Amygdala (tissue), 56 donors: ENCODE measurements at places on chromosomes 2 and 18.
A peak's percentile ranks its signal among the peaks of the same experiment; 100 is the strongest.

- DNase-seq: no peak
Measured at GRCh38 chr2:173087214-173087581, 11.6 kb downstream of the MAP3K20 start.

DNA sequence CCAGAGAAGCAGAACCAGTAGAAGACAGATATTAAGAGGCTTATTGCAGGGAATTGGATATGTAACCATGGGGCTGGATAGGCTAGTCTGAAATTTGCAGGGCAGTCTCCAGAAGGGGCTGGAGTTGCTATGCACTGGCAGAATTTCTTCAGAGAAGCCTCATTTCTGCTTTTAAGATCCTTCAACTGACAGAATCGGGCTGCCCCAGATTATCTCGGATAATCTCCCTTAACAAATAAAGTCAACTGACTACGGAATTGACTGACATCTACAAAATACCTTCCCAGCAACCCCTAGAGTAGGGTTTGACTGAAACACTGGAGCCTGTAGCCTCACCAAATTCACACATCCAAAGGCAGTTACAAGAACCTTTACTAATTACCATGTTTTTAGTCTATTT, 136.4 kb downstream of the SOCS6 start:
- DNase-seq: no peak

DNA sequence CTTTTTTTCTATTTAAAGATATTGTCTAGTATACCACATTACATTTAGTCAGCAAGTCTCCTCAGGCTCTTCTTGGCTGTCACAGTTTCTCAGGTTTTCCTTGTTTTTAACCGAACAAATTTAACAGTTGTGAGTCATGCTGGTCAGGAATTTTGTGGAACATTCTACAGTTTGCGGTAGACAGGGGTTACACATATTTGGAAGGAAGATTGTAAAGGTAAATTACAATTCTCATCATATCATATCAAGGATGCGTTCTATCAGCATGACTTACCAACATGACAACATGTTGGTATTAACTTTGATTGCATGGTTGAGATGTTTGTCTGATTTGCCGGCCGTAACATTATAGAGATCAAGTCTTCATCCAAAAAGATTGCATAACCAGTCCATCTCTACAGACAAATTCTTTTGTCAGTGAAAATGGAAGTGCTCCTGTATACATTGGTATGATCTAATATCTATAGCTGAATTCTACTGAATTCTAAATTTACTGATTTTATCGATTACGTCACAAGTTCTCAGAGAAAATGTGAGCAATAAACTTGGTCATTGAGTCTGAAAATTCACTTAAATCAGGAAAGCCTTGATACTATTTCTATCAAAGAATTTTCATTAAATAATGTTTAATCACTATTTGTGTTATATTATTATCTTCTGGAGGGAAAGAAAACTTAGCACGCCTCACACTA, 664.4 kb upstream of the SLC8A1 start:
- DNase-seq: no peak

DNA sequence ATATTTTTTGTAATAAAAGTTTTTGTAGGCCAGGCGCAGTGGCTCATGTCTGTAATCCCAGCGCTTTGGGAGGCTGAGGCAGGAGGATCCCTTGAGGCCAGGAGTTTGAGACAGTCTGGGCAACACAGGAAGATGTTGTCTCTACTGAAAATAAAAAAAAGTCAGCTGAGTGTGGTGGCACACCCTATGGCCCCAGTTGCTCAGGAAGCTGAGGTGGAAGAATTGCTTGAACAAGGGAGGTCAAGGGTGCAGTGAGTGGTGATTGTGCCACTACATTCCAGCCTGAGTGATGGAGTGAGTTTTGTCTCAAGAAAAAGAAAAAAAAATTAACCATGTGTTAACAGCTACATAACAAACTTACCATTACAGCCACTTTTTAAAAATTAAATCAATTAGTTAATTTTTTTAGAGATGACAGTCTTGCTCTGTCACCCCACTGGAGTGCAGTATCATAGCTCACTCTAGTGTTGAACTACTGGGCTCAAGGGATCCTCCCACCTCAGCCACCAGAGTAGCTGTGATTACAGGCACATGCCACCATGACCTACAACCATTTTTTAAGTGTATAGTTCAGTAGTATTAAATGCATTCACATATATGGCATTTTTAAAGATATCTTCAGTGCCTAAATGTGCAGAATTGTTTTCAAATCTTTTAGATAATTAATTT, 67.2 kb upstream of the ACYP2 start:
- no peak for DNase-seq

DNA sequence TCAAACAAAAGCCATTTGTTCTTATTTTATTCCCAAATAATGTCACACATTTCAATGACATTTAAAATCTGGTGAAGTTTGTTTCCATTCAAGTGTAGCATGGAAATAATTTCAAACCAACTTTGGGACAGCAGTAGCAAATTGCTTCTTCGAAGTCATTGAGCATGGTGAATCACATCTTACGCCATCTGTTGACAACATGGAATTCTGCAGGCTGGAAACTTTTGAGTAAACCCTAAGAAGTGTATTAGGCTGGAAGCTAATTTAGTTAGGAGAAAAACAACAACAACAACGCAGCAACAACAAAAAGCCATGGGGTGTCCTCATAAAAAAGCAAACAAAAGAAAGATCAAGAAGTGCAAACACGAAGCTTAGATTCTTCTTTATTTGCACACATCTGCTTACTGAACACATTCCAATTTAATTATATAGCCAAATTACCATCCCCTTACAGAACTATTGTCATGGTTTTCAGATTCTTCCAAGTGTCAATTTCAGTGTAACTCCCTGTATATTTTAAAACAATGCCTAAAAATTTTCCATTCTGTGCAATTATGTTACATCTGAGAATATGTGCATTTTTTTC, 659.0 kb upstream of the CDH7 start:
- DNase-seq: no peak

GRCh38 chr2:85265304-85265703, 62.5 kb downstream of the TGOLN2 start:
- DNase-seq: peak; percentile 43

DNA sequence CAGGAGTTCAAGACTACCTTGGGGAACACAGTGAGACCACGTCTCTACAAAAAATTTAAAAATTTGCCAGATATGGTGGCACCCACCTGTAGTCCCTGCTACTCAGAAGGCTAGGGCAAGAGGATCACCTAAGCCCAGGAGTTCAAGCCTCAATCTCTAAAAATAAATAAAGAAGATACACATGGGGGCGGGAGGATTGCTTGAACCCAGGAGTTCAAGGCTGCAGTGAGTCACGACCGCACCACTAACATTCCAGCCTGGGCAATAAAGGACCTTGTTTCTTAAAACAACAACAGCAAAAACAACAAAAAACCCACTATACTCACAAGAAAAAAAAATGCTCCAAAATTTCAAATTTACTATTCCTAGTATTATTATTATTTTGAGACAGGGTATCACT, 10.0 kb upstream of the ICA1L start:
- no peak for DNase-seq

DNA sequence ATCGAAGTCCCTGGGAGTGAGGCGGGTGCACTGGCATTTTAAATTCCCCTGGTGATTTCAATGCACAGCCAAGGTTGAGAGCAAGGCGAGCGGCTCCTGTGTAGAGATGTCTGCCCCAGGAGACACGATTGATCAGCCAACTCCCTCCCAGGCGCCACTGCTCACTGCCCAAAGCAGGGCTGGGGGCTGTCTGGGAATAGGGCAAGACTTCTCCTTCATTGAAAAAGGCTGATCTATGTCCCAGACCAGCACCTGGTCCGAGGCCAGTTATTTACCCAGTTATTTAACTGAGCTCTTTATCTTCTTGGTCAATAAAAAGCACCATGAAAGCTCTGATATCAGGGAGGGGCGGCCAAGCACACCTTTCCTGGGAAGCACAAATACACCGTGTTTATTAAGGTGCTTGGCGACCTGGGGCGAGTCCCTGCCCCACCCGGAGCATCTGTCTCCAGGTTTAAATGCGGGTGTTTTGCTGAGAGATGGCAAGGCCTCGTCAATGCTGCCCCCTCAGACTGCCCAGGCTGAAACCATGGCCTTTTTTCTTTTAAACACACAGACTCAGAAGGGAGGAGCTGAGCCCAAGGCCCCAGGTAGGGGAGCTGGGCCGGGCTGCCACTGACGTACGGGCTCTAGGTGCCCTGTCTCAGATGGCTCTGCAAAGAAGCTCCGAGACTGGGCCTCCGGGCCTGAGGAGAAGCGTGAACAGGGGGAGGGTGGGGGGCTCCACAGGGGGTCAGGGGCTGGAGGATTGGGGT, 73.9 kb upstream of the HPCAL1 start:
- DNase-seq: no peak

GRCh38 chr2:10057231-10058107, 14.1 kb downstream of the KLF11 start:
- DNase-seq: no peak

GRCh38 chr2:136238286-136239078, 120.5 kb upstream of the CXCR4 start:
- no peak for DNase-seq

DNA sequence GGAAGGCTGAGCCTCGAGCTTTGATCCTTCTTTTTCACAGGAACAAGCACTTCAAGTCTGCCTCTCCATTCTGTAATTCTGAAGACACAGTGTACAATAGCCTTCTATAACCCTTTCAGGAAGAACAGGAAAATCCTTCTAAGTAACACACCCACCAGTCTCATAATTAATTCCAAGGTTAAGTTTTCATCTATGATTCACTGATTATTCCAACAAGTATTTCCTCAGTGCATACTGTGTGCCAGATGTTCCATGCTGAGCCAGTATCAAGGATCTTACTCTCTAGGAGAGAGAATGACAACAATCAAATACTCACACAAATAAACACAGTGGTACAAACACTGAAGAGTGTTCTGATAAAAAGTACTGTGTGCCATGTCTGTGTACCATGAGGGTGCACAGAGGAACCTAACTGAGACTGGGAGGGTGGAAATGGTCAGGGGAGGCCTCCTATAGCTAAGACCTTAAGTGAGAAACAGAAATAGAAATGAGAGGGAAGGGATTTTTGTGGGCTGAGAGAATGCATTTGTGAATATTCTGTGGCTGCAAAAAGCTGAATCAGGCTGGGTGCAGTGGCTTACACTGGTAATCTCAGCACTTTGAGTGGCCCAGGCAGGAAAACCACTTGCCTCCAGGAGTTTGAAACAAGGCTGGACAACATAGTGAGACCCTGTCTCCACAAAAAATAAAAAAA, 7.3 kb upstream of the MTLN start:
- DNase-seq: no peak

DNA sequence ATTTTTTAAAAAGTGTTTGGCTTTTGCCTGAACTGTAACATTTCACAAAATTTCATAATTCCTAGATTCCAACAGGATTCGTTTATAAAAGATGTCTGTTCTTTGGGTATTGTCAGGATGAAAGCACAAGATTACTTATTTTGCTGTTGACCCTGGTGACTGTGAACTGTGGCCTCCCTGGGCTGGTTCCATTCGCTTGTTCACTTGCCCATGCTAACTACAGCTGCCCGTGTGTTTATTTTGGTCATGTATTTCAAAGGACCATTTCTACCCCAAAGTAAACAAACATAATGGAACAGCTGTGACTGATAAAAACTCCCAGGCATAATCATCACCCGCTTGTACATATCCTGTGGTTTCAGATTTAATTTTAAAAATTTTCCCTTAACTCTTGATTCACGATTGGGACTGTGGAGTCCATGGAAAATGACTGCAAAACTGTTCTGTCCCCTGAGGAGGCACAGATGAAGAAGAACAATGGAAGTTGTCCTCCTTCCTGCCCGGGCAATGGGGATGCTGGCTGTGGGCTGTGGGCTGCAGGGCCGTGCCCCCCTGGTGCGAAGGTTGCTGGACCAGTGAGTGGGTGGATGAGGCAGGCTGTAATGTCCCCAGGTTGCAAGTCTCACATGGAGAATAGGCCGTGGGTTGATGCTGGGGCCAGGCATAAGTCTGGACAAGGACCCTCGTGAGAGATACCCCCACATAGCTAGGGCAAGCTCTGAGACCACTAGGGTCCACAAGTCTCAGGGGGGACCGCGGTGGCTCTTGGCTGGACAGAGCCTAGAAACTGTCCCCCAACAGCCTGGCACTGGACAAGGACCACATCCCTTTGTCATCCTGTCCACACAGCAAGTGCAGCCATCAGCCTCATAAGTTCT, 28.9 kb upstream of the HDAC4 start:
- no peak for DNase-seq

DNA sequence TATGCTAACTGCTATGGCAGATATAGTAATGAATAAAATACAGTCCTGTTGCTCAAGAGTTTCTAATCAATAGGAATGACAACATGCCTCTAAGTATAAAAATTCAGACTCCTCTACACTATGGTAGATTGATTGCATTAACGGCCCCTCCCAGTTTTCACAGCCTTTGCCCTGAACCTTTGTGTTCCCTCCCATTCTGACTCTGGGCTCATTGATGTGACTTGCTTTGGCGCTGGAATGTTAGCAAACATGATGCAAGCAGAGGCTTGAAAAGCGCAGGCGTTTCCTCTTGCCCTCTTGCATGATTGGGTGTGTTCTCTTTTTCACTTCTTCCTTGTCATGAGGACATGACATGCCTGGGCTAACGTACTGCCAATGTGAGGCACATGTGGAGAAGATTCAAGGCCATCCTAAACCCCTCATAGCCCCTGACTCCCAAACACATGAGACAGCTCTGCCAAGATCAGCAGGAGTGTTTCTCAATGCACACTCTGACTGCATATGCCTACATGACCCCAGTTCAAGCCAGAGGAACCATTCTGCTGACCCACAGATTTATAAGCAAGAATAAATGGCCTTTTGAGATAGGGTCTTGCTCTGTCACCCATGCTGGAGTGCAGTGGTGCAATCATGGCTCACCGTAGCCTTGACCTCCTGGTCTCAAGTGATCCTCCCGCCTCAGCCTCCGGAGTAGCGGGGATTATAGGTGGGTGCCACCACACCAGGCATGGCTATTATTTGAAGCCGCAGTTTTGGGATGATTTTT, 49.7 kb upstream of the CD28 start:
- no peak for DNase-seq

DNA sequence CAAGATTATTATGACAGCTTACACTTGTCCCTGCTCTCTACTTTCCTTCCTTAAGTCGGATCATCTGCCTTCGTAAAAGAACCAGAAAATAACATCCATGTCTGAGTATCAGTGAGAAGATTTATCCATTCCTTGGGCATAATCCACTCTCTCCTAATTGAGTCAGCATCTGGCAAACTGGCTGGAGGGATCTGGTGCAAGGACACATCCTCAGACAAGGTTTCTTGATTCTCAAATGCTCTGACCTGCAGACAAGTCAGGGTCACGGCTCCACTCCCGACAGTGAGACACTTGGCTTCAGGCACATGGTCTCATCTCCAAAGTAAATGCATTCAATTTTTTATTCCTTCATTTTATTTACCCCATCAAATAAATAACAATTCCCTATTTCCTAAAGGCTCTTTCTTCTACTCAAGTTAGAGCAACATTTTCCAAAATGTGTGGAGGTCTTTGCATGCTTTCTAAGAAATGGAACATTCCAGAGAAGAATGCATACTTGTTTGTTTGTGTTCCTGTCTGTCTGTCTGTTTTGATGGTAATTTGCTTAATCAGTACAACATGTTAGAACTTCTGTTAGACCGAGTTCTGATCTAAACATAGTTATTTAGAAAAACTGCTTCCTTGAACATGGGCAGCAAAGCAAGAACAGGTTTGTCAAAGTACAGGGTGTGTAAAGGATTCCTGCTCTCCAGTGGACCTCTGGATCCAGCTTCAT, 246.9 kb downstream of the IRS1 start:
- DNase-seq: no peak

- DNase-seq: no peak
Measured at GRCh38 chr2:47607680-47608061, 175.3 kb upstream of the MSH6 start.

- DNase-seq: no peak
Measured at GRCh38 chr18:6627645-6628044, 101.9 kb upstream of the ARHGAP28 start.

GRCh38 chr2:229815858-229816257, 101.5 kb upstream of the DNER start:
- no peak for DNase-seq
